Right kidney (tissue), 9 donors: ENCODE measurements at places on chromosomes 5 and 9.
A peak's percentile ranks its signal among the peaks of the same experiment; 100 is the strongest.

- no peak for DNase-seq
These were observed 1056.8 kb downstream of the MAT2B start for GRCh38 chr5:164561933-164562872.

GRCh38 chr5:72171667-72172066 lies 64.4 kb downstream of the MAP1B start:
- DNase-seq = no peak

- DNase-seq = no peak
These were observed 4.9 kb downstream of the OTULIN start for GRCh38 chr5:14669415-14669814.

DNA sequence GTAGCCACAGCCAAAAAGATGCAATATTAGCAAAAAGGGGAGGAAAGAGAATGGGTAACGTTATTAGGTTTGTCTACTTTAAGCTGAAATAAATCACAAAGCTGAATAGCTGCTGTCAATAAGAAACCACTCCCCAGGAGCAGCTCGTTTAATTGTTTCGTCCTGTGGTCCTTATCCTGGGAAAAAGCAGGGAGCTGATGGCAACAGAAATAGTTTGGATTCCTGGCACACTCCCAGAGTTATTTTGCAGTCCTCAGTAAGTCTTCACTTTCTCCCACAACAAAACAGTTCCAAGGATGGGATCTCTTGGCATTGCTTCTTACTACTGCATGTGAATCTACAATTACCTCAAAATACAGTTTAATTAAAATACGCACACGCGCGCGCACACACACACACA lies 28.8 kb downstream of the FRMD3 start:
- no peak for DNase-seq

DNA sequence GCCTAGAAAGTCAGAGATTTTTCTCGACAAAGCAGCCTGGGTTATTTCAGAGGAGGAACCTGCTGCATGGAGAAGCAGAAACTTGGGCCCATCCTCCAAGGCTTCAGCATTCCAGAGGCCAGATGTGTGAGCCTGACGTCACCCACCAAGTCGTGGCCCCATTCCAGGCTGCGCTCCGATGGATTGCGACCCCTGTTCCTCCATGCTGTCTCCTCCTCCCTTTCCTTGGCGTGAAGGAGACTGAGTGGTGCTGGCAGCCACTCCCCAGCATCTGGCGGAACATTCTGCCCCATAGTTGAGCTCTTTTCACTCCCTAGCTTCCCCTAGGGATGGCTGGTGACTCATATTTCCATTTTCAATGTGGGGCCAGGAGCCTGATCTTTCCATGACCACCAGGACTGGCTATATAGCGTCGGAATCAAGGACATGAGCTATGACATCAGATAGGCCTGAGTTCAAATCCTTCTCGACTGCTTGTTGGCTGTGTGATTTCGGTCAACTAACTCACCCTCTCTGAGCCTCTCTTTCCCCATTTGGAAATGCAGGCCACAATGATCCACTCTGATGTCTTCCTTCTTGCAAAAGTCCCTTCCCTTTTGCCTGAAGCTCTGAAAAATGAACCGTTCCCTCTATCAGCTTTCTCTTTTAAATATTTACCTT lies 24.5 kb upstream of the DUSP1 start:
- DNase-seq = peak; percentile 65

- no peak for DNase-seq
These were observed 7.5 kb upstream of the MSH3 start for GRCh38 chr5:80646926-80647325.

GRCh38 chr5:169302491-169303118 lies 1.7 kb upstream of the SLIT3 start:
- DNase-seq = peak; percentile 66

- no peak for DNase-seq
These were observed 221.1 kb upstream of the ACTBL2 start for GRCh38 chr5:57703721-57704120.

GRCh38 chr5:84433461-84433860 lies 48.8 kb upstream of the EDIL3 start:
- no peak for DNase-seq

GRCh38 chr9:133475292-133476012 lies 3.4 kb downstream of the SLC2A6 start:
- no peak for DNase-seq

DNA sequence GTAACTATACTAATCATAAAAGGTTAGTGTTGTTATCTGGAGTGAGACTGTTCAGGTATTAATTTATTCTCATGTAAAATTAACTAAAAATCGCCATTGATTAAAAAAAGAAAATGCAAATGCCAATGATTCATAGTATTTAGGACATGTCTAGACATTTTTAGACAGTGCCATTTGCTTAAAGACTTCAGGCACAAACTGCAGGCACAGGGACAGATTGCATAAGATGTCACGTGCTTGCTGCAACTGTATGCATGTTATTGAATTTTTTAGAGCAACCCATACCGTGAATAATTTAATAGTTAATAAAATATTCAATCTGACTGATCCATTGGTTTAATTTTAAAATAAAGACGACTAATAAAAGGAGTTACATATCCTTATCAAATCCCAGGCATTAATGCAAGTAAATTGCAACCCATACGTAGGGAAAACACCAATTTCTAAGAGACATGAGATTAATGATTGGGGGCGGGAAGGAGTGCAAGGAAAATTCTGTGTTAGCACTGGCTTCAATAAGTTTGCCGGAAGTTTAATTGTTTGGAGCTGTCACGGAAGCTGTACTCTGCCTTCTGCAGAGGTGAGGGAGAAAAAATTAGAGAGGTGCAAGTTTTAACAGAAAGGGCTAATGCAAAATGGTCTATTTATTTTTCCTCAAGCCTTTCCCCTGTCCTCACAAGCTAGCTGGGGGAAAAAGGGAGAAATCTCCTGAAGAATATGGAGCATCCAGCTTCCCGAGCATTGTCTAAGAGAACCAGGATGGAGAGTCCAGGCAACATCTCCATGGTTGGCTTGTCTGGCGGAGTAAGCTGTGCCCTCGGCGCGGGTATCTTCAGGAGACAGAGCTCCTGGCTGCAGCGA lies 2.9 kb downstream of the EDIL3 start:
- DNase-seq = no peak

- no peak for DNase-seq
These were observed 76.1 kb downstream of the SHB start for GRCh38 chr9:37992924-37993349.

- no peak for DNase-seq
These were observed 1412.1 kb downstream of the EFNA5 start for GRCh38 chr5:106258591-106259125.

DNA sequence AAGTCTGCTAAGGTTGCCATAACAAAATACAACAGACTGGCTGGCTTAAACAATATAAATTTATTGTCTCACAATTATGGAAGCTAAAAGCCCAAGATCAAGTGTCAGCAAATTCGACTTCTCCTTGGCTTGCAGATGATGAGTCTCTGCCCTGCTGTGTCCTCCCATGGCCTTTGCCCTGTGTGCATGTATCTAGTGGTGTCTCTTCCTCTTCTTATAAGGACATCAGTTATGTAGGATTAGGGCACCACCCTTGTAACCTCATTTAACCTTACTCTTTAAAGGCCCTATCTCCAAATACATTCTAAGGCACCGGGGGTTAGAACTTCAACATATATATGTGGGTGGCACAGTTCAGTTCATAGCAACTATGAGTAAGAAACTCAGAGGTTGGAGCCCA lies 157.9 kb upstream of the RASA1 start:
- DNase-seq = no peak

DNA sequence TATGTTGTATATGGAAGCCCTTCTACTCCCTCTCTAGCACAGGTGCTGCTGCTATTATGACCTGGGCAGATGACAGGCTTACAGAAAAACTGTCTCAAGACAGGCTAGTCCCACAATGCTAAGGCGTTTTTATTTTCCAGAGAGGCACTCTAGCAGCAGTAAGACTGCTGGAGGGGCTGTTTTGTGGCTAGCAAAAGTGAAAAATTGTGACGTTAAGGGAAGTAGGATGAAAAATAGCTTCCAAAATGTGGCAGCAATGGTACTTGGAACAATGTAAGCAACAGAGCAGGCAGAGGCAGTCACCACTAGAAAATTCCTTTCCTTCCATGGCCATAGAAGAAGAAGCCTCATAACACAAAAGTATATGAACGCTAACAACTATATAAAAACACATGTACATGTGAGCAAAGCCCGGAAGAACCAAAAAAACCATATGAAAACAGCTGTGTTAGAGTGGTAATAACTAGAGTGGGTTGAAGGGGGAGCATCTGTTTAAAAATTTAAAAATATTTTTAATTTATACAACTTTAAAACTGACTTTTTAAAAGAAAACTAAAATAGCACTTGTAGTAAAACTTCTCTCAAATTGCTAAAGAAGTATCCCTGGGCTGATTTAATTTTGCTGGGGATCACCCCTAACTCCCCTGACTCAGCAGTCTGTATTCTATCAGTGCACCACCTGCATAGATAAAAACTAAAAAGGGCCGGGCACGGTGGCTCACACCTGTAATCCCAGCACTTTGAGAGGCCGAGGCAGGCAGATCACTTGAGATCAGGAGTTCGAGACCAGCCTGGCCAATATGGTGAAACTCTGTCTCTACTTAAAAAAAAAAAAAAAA lies 30.6 kb downstream of the CLINT1 start:
- DNase-seq = no peak

DNA sequence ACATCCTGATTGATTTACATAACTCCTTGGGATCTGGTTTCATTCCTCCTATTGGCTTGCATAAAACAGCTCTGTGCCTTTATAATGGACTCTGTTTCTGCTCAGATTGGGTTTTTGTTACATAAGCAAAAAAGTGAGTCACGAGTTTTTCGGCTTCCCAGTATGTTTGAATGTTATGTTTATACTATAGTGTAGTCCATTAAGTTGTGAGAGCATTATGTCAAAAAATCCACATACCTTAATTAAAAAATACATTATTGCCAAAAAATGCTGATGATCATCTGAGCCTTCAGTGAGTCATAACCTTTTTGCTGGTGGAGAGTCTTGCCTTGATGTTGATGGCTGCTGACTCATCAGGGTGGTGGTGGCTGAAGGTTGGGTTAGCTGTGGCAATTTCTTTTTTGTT lies 144.6 kb downstream of the CCDC171 start:
- DNase-seq = no peak

DNA sequence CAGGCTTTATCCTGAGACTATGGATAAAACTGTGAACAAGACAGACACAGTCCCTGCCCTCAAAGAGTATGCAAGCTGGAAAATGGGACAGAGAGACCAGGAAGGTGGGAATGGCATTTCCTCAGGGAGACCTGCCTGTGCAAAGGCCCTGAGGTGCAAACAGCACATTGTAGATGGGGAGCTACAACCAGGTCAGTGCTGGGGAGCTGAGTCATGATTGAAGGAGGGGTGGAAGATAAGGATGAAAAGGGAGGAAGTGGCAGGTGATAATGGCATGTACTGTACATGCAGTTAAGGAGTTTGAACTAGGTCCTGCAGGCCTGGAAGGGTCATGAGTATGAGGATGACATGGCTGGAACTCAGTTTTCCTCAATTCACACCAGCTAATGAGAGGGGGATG lies 75.5 kb upstream of the BOD1 start:
- DNase-seq = no peak

DNA sequence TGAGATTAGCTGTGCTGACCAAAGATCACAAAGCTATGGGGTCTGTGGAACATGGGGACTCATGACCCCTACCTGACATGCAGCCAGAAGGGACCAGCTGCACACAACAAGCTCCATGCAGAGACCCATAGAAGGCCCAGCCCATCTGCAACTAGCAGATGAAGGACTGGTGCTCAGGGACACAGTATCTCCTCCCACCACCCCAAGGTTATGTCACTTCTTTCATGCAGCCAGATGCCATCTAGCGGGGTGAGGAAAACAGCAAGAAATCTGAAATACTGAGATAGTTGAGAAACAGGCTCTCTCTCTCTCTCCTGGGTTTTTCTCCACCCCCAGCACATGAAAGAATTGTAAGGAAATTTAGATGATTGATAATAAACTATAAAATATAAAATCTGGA lies 161.3 kb upstream of the DAPK1 start:
- no peak for DNase-seq

DNA sequence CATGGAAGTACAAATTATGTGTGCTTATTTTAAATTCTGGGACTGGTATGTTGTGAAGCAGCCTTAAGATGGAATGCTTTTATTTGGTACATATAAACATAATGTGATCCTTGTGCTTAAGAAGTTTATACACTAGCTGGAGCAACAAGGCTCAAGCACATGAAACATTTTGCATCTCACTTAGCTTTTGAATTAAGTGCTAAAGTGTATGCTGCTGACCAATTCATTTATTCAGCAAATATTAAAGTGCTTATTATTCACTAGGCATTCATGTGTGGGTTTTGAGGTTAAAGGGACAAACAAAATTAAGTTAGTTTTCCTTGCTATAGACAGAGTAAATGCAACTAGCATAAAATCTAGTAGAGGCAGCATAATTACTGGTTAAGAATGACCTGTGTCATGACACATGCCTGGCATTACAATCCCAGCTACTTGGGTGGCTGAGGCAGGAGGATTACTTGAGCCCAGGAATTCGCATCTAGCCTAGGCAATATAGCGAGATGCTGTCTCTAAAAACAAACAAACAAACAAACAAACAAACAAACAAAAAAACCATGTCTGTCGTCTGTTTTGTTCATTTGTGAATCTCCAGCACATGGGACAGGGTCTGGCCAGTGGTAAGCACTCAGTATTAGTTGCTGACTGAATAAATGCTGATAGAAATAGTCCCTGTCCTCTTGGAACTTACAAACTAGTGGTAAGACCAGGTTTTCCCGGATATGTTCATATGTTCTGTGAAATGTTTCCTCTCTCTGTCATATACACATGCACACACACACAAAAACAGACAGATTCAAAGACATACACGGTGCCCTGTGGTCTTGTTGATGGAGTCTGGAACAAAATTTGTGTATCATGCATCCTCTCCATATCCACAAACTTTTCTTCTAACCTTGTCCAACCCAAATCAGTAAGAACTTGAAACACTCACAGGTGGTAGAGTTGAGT lies 41.9 kb upstream of the TNFAIP8 start:
- no peak for DNase-seq

- no peak for DNase-seq
These were observed 4.2 kb downstream of the CTXN3 start for GRCh38 chr5:127652952-127653611.

- DNase-seq = peak; percentile 97
These were observed at the start of gene PRELID2 for GRCh38 chr5:145834917-145835847. Gene PRELID2, minus strand, starts transcription at chr5:145835342. Its CDS starts 91 bp downstream, at chr5:145835251.

GRCh38 chr5:118326481-118327045 lies 661.8 kb downstream of the DTWD2 start:
- DNase-seq = no peak
